ENCODE measurements at places on chromosomes 1 and 21.

DNA sequence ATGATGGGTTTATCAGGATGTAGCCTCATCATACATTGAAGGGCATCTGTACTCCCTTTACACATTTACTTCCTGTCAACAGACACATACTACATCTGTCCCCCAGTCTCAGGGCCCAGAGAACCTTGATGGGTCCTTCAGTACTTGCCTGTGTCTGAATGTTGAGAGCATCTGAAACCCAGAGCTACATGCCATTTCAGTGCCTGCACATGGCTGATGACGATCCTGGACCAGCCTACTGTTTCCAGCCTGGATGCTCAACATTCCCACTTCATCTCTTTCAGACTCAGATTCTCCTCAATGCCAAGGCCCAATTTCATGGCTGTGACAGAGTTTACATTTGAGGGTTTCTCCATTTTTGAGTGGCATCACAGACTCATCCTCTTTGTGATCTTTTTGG is at the start of gene OR10J4:
OR10J4 (plus strand) TSS at position 301 of the 400 bp plus-strand sequence.
- DNase-seq, result no peak

DNA sequence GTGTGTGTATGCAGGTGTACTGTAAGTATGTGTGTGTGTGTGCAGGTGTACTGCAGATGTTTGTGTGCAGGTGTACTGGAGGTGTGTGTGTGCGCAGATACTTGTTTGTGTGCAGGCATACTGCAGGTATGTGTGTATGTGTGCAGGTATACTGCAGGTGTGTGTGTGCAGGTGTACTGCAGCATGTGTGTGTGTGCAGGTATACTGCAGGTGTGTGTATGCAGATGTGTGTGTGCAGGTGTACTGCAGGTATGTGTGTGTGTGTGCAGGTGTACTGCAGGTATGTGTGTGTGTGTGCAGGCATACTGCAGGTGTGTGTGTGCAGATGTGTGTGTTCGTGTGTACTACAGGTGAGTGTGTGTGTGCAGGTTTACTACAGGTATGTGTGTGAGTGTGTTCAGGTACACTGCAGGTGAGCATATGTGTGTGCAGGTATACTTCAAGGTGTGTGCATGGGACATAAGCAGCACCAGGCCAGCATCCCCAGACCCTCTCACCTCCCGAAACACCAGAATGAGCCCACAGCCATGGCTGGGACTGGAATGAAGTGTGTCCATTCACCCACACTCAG is 97.5 kb downstream of the DMRTB1 start:
- DNase-seq, result no peak

DNA sequence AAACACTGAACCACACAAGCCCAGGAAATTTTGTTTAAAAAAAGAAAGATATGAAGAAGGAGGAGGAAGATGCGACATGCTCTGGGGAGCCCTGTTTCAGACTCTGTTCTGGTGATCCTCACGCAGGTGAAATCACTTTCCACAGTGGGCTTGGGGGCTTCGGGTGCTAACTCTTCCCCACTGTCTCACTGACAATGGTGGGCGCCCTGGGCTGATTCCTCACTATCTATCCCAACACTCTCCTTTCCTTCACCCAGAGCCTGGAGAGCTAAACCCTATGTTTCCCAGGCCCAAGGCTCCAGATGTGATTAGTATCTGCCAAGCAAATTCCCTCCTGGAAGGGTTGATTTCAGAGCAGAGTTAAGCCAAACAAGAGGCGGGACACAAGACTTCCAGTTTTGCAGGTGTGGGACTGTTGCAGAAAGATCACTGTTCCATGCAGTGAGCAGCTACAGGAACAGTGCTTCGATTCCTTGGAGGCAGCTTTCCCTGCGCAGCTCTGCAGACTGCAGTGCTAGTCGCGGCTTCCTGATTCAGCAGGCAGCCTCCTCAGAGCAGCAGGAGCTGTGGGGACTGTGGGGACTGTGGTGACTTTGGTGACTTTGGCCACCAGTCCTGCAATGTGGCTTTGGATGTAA is 168.3 kb downstream of the RHOU start:
- DNase-seq, result peak; percentile 14

DNA sequence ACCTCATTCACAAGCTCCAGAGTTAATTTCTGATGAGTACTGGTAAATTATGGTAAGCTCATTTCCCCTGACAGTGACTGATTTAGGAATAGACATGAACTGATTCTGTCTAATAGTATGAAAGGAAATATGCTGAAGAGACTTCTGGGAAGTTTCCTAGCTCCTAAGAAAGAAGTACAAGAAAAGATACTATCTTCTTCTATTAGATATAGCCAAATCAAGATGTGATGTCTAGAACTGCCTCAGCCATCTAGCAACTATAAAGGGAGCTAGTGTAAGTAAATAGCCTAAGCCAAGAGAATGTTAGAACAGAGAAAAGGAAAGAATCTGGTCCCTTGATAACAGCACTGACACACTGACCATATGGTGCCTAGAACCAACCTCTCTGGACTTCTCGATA is 10.7 kb upstream of the PHTF1 start:
- no peak for DNase-seq

Measured in right kidney (tissue), 9 donors.